ENCODE measurements at places on chromosomes 2 and 18.

GRCh38 chr2:225938991-225939390 lies 539.5 kb downstream of the NYAP2 start:
- no peak for DNase-seq

DNA sequence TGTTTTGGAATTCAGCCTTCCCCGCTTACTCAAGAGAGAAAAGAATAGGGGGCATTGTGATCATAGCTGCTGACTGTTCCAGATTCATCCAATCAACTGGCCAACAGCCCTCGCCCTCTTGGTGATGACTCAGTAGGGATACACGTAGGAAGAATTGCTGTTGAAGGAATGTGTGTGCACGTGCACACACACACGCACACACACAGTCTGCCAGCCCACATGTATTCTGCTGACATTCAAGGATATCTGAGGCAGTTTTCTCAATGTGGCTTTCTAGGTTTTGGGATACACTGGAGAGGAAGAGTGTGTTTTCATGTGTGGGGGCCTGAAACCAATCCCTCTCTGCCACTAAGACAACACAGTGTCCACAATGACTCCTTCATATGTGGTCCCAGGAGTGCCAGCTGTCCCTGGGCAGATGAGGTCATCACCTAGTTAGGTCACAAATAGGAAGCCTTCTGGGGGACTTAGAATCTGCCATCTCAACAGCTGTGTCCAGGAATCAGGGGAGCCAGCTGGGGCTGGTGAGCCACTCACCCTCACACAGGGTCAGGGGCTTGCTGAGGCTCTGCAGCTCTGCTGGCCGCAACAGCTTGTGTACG lies 352.6 kb downstream of the SS18 start:
- DNase-seq, result peak; percentile 86

- peak; percentile 73 for DNase-seq
Measured at GRCh38 chr2:205427112-205427511, 255.2 kb upstream of the NRP2 start.

GRCh38 chr18:26650310-26651268 lies 102.2 kb upstream of the KCTD1 start:
- no peak for DNase-seq

GRCh38 chr2:45649858-45650811 lies 1.3 kb upstream of the PRKCE start:
- peak; percentile 61 for DNase-seq

GRCh38 chr2:111944531-111945210 lies 46.3 kb downstream of the MERTK start:
- DNase-seq, result no peak

DNA sequence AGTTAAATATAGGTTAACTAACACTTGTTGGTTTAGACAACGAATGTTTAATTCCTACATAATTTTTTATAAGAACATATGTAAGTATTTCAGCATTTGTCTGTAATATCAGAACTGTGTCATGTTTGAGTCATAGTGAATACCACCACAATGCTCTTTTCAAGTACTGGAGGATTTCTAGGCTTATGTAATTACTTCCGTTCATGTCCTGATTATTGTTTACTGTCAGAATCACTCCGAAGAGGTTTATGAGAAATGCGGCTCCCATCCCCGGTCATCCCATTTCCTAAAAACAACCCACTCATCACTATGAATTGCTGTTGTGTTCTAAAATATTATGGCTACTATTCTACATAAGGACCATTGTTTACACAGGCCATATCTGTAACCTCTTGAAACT lies 45.1 kb downstream of the CDH19 start:
- DNase-seq, result no peak

- no peak for DNase-seq
Measured at GRCh38 chr2:216118474-216118873, 9.3 kb downstream of the XRCC5 start.

- DNase-seq, result peak; percentile 19
Measured at GRCh38 chr18:8300751-8301410, 308.4 kb upstream of the RAB12 start.

- no peak for DNase-seq
Measured at GRCh38 chr2:234438305-234438977, 58.4 kb downstream of the ARL4C start.

- no peak for DNase-seq
Measured at GRCh38 chr2:136189221-136189782, 71.4 kb upstream of the CXCR4 start.

Measured in EH (cell line).